Inflammatory macrophage (primary cell): ENCODE measurements at places on chromosomes 6 and 20.

DNA sequence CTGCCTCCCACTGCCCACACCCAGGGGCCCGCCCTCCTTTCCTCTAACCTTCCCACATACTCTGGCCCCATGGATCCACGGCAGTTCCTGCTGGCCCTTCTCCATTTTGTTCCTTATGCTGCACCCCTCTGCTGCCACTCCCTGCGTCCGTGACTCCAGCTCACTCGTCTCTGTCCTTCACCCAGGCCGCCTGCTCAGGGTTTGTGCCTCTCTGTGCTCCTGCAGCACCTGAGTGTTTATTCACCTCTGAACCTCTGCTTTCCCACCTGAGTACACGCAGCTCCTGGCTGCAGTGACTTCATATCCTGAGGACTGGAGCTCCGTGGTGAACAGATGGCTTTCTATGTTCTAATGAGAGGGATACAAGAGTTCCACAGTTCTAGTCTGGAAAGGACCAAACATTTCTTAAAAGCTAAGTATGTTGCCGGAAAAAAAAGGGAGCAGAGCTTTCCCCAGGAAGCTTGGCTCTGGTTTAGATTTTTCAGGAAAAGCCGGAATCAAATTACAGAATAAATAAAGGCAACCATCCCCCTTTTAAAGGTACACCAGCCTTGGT, 1.5 kb upstream of the GNRH2 start:
- no peak for DNase-seq

GRCh38 chr20:3739926-3740451, 7.5 kb downstream of the HSPA12B start:
- no peak for DNase-seq

- DNase-seq, result no peak
These were observed 29.2 kb downstream of the ISM1 start for GRCh38 chr20:13250251-13250650.

DNA sequence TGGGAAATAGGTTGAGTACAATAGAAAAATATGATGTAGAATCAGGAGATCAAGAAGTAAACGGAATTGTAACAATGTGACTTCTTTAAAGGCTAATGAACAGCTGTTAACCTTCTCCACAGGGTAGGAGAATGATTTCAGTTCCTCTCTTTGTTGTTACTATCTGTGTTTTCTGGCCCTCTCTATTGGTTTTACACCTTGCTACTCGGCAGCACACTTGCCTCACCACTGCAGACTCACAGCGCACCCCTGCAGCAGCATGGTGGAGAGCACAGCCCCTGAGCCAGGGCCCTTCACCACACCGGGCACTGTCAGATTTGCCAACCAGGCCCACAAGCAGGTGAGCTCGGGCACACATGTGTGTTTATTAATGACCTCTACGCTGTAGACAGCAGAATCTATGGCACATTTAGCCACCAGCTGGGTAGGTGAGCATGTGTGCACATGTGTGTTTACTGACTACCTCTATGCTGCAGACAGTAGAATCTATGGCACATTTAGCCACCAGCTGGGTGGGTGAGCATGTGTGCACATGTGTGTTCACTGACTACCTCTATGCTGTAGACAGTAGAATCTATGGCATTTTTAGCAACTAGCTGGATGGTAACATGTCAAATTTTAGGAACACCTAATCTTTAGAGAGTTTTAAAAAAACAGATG, 16.8 kb downstream of the SFT2D1 start:
- no peak for DNase-seq

GRCh38 chr6:138307352-138307751, 70.4 kb upstream of the SMIM28 start:
- no peak for DNase-seq

DNA sequence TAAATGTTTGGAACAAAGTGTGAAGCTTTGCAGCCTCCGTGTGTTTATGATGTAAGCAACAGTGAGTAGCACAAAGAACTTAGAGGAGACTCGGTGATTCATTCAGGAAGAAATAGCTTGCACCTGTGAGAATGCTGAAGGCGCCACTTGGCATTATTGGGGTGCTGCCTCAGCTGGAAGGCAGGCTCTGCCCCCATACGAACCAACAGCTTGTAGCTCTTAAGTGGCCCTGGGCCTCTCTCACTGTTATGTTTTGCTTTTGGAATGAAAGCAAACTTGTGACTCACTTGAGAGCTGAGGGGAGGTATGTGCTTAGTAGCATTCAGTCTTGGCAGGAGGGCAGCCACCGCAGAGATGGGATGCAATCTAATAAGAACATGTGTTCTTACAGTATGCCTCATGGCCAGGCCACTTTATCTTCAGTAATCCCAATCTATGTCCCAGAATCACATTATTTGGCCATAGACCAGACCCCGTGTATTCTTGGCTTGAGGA, 310.7 kb downstream of the EYA4 start:
- DNase-seq, result no peak

DNA sequence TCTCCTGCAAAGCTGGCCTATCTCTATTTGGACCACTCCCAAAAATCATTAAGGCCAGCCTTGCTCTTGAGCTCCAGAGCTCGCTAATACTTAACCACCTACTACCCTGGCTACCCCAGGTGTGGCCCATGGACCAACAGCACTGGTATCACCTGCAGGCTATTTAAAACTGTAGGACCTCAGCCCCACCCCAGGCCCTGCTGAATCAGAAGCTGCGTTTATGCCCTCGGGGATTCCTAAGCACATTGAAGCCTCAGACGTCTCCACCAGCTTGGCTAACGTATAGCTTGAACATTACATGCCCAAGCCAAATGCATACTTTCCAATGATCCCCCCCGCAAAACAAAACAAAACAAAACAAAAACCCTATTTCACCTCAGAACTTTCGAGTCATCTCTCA, 19.7 kb upstream of the SPAG4 start:
- DNase-seq, result no peak

- no peak for DNase-seq
These were observed 597.0 kb downstream of the HTR1B start for GRCh38 chr6:76866091-76866915.

- no peak for DNase-seq
These were observed 21.0 kb downstream of the TUBB2B start for GRCh38 chr6:3206339-3207015.

DNA sequence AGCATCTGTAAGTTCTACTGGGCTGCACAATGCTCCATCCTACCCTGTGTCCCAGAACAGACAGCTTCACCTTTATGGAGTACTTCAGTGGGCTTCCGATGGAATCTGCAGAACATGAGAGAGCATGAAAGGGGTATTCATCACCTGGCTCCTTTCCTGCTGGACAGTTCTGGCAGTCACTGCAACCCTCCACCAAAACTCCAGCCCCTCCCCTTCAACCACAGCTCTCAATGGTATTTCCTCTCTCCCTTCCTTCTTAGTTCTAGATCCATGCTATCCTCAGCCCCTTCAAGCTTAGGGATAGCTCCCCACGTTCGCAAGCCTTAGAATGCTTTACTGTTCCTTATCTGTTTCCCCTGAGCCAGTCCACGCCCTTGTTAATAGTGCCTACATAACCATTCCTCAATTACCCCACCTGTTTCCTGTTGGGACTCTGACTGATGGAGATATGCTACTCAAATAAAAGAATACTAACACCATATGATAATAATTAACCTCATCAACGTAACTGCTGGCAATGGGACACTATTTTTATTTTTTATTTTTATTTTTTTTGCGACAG, 26.8 kb downstream of the TRAM2 start:
- no peak for DNase-seq

- DNase-seq, result no peak
These were observed 655 bp downstream of the FAM184A start for GRCh38 chr6:119077643-119078375.

GRCh38 chr6:159716247-159717096, 10.8 kb upstream of the WTAP start:
- peak; percentile 84 for DNase-seq

DNA sequence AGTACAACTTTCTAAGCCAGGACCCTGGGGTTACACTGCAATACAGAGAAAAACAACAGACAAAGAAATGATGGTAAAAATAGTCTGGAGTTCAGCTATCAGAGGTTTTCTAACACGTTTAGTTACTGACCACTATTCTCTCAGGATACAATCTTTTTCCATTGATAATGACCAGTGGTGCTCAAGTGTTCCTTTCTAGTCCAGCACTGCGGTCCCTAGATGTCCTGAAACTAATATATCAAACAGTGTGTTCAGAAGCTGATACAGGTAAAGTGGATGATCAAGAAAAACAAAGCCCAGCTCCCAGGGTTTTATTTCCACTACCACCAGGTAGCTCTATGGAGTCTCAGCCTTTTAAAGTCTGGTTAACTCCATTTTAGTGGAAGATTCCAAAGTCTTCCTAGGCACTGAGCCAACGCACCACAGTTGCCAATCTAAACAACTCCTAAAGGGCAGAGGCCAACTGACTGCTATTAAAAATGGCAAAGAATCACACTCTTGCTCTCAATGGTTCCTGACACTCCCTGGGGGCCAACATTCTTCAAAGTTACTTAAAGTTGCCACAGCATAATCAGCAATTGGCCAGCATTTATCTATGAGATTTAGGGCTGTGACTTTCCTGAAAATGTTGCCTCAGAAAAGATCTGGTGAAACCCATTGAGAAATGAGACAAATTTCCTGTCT, 38.2 kb downstream of the DZANK1 start:
- DNase-seq, result no peak

GRCh38 chr6:43972179-43972912, 154.9 kb downstream of the MRPL14 start:
- DNase-seq, result no peak

DNA sequence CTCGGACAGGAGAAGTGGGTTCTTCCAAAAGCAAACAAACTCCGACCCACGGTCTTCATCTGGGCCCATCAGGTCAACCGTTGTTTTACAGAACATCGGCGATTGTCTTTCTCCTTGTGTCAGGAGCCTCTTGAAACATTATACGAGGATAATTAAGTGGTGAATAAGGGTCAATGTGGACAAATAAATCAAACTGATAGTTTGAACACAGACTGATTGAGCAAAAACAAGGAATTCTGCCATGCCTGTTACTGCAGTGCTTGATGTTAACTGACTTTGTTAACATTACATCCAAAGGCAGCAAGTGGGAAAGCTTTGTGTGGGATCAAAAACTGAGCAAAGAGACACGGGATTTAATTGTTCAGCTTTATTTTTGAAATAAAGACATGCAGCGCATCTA, 101.1 kb upstream of the IFNGR1 start:
- no peak for DNase-seq

DNA sequence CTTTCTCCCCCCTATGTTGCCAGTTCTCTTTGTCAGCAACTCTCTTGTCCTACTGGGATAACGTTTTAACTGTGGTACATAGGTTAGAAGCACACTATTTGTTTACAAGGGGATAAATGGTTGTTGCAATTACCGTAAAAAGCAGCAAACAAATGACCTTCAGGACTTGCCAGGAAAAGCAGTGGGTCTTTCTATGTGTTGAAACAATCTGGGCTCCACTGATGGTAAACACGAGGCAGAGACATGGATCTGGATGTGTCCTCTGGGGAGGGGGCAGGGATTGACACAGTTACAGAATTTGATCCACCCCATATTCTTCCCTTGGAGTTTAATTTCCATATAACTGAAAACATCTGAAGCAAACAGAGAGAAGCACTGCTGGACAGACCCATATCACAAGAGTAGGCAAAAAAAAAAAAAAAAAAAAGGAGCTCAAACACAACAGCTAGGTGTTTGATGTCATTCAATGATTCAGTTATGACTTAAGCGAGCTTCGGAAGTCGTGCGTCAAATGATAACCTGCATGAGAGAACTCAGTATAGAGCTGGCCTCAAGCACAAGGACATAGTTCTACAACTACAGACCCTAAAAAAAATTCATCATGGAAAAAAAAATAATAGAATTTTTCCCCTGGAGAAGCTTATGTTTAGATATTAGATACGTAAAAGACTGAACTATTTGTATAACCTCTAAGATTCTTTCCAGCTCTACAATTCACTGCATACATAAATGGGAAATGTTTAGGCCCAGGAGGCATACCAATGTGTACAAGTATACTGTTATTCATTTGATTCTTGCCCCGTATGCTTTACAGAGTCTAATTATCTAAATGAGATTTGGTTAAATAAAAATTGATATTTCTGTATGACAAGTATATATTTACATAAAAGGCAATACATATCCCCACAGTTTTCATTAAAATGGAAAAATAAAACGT, 127.7 kb downstream of the ALDH8A1 start:
- DNase-seq, result no peak

GRCh38 chr6:146957181-146958093, 246.8 kb upstream of the STXBP5 start:
- DNase-seq, result no peak

- no peak for DNase-seq
These were observed 274.9 kb downstream of the UTRN start for GRCh38 chr6:144559865-144560593.

- DNase-seq, result no peak
These were observed 105.0 kb upstream of the SYNCRIP start for GRCh38 chr6:85747666-85748065.

DNA sequence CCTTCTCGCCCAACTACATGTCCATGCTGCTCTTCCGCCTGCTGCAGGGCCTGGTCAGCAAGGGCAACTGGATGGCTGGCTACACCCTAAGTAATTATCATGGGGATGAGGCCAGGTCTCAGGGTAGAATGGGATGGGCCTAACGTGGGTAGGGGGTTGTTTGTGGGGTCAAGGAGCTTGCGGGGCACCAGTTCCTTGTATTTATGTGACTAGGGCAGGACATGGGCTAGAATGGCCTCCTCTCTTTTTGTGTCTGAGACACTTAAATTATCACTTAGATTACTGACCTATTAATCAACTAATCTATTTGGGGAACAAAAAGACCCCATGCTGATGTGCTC, 10.7 kb downstream of the SLC22A1 start:
- no peak for DNase-seq

GRCh38 chr6:170135821-170136471, 154.9 kb downstream of the DLL1 start:
- no peak for DNase-seq

GRCh38 chr20:22921595-22922421, 113.3 kb upstream of the SSTR4 start:
- peak; percentile 73 for DNase-seq

- DNase-seq, result peak; percentile 95
These were observed 110.4 kb upstream of the ARMC2 start for GRCh38 chr6:108737594-108738546.

GRCh38 chr6:170041526-170041925, 249.4 kb downstream of the DLL1 start:
- no peak for DNase-seq

DNA sequence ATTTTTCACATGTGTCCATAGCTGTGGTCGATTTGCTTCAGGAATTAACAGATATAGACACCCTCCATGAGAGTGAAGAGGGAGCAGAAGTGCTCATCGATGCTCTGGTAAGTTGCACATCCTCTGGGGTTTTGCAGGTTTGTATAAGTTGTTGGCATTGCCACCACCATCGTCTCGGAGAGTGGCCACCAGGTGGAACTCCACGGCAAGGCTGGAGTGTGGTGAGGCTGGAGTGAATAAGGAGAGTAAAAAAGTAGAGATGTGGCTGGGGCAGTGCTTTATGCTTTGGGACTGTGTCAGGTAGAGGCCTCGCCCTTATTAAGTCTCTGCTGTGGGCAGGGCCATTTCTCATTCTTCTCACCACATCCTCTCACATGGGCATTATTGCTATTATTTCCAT, 63.7 kb downstream of the CTNNBL1 start:
- DNase-seq, result no peak

DNA sequence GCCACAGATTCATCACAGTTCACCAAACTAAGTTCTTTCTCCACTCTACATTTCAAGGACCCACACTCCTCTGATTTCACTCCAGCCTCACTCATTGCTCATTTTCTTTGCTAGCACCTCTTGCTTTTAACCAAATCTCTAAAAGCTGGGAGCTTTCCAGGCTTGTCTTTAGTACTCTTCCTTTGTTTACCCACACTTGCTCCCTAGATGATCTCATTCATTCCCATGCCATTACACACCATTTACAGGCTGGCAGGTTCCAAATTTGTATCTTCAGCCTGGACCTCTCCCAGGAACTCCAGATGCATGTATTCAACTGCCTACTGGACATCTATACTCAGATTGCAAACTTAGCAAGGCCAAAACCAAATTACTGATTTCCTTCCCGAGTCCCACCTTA, 5.3 kb upstream of the GUCA1B start:
- no peak for DNase-seq
